NCI-H446 treated with DMSO at 0.1 percent for 48 hours (cell line): ENCODE measurements at places on chromosomes 11 and 22.

- no peak for DNase-seq
Measured at GRCh38 chr22:22865311-22866072, 22.1 kb upstream of the IGLL5 start.

- DNase-seq = no peak
Measured at GRCh38 chr11:113311536-113311935, 2.8 kb upstream of the TTC12 start.

DNA sequence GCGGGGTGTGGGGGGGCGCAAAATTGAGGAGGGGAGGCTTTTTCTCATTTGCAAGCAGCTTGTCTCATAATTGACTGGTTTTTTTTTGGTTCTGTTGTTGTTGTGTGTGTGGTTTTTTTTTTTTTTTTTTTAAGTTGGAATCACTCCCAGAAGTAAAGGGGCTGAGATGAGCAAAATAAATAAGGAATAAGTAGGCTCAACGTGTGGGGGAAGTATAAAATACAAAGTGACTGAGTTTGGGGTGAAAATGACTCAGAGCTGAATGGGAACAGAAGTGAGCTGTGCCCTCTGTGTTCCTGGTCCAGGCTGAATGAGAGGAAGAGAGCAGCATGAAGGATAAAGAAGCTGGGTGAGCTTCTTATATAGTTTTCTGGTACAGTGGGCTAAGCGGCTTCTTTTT is 90.0 kb downstream of the GRIK4 start:
- peak; percentile 51 for DNase-seq

- no peak for DNase-seq
Measured at GRCh38 chr22:37887584-37888378, 18.3 kb upstream of the MICALL1 start.

GRCh38 chr11:44597358-44598012 is 32.0 kb downstream of the CD82 start:
- no peak for DNase-seq

DNA sequence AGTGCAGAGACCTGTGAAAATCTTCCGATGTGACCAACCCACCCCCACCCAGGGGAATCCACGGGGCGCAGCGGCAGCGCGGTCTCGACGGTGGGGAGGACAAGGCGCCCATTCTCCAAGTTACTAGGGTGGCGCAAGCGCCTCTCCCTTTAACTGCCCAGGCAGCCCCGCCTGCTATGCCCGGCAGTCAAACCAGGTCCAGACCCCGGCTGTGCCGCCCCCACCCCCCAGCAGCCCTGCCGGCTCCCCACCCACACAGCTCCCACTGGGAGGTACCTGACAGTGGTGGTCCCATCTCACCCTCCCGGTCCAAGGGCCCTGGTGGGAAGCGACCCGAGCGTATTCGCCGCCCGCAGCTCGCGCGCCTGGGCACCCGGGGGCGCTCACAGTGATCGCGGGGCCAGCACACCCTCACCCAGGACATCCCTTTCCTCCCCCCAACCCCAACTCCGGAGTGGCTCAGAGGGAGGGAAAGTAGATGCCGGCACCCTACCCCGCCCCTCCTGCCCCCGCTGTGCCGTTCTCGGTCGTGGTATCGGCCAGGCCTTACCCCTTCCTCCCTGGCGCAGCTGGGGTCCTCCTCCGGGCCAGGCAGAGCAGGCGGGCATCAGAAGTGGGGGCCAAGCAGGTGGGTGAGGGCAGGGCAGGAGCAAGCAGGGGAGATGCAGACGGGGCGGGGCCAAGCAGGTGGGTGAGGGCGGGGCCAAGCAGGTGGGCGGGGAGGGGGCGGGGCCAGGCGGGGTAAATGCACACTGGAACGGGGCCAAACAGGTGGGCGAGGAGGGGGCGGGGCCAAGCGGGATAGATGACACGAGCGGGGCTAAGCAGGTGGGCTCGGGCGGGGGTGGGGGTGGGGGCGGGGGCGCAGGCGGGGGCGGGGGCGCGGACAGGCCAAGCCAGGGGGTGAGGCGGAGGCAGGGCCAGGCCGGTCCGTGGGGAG is at the start of gene TRPM5:
Gene TRPM5, minus strand, starts transcription at position 634 of the 940 bp plus-strand sequence. CDS start 21,478 bp downstream, outside the sequence.
- no peak for DNase-seq

DNA sequence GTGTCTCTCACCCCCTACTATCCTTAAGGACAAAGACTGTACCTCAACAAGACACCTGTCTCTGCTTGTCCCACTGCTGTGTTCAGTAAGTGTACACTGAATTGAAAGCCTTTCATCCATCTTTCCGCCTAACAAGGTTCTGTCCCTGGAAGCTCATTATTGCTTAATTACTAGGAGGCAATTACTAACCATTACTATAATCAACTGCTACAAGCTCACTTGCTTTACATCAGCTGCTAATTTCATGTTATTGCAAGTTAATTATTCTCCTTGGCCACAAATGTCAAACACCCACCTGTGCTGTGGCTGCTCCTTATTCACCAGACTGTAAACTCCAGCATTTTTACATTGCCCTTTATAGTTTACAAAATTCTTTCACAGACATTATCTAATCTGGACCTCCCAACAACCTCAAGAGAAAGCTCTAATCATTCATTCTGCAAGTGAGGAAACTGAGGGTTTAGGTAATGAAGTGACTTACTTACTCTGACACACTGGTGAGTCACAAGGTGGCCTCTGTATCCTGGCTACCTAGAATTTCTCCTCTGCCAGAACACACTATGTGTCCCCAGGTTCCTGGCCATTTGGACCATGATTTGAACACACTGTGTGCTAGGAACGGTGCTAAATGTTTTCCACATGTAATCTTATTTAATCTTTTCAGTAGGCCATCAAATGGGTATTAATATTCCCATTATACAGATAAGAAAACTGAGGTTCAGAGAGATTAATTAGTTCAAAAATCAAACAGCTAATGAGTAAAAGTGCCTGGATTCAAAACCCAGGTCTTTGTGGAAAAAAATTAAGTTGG is 66.7 kb downstream of the RAB30 start:
- no peak for DNase-seq

- DNase-seq = no peak
Measured at GRCh38 chr11:105298630-105299029, 159.1 kb upstream of the CARD18 start.

DNA sequence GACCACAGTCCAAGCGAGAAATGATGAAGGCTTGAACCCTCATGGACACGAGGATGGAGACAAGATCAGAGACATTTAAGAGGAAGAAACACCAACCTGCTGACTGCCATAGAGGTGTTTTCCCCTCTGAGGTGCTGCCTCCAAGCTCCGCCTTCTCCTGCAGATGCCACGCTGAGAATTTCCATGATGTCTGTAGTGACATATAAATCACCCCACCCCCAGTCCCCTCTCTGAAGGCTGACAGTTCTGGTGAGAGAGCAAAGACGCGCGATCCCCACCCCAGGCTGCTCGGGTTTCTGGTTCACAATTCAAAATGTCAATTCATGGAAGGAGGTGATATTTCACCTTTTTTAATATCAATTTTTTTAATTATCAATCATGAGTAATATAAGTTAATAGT is 28.2 kb downstream of the LRRC32 start:
- no peak for DNase-seq

GRCh38 chr11:65491163-65491465 is 7.7 kb upstream of the MALAT1 start:
- DNase-seq = no peak

- no peak for DNase-seq
Measured at GRCh38 chr22:44459041-44459440, 39.0 kb downstream of the RTL6 start.

DNA sequence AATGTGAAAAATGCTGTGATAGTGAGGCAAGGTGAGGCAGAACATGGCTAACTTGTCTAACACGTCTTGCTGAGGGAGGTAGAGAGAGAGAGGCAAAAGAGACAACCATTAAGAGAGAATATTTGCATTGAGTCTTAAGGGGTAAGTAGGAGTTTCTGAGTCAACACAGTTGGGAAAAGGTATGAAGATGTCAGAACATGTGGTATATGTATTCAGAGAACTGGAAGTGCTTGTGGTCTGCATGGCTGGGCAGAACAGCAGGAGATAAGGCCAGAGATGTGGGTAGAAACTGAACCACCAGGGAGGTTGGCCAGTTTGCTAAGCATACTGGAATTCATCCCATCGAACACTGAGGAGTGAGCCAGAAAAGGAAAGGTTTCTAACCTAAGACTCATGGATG is 25.0 kb upstream of the SLC5A1 start:
- no peak for DNase-seq

DNA sequence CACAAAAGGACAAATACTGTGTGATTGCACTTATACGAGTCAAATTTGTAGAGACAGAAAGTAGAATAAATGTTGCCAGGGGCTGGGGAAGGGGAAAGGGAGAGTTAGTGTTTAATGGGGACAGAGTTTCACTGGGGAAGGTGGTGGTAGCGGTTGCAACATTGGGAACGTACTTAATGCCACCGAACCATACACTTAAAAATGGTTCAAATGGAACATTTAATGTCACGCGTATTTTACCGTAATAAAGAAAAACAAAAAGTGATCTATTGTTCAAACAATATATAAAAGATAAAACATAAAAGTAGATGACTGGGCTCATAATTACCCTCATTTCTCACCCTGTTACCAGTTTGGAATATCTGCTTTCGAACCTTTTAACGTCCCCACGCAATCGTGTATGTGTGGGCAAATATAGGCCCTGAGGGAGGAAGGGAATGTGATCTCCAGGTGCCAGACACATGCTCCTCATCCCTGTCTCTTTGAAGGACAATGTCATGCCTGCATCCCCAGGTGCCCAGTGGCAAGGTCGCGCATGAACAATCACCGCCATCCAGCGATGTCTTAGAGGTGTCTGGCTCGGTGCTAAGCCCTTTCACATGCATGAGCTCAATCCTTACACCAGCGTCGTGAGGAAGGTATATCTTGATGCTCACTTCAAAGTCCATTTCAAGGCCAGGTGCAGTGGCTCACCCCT is 35.3 kb downstream of the LIF start:
- no peak for DNase-seq

DNA sequence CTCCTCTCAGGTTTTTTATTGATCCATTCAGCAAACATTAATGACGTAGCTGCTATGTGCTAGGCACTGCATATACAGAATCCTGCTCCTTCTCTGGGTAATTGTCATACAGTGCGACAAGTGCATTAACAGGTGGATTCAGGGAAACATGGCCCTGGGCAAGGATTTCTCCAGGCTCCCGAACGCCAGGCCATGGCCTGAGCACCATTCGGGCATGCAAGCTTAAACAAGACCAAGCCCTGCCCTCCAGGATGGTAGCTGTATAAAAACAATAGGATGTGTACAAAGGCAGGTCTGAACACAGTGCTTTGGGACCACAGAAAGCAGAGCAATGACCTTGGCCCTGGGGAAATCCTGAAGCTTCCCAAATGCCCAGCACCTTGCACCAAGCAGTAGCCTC is 9.1 kb upstream of the SYT7 start:
- no peak for DNase-seq

DNA sequence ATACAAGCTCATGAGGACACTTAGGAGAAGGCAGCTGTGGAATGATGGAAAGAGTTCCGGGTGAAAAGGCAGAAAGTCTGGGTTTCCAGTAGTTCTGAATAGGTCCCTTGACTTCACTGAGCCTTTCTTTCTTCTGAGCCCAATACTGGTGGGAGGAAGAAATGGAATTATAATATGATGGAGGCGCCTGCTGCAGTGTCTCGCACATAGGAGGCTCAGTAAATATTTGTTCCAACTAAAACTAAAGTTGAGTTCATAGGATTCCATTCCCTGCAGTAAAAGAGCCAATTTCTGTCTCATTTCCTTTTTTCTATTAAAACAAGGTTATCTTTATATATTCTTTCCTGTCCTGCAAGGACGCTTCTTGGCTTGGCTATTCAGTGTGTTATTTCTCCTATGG is 5.2 kb upstream of the CLMP start:
- DNase-seq = no peak

DNA sequence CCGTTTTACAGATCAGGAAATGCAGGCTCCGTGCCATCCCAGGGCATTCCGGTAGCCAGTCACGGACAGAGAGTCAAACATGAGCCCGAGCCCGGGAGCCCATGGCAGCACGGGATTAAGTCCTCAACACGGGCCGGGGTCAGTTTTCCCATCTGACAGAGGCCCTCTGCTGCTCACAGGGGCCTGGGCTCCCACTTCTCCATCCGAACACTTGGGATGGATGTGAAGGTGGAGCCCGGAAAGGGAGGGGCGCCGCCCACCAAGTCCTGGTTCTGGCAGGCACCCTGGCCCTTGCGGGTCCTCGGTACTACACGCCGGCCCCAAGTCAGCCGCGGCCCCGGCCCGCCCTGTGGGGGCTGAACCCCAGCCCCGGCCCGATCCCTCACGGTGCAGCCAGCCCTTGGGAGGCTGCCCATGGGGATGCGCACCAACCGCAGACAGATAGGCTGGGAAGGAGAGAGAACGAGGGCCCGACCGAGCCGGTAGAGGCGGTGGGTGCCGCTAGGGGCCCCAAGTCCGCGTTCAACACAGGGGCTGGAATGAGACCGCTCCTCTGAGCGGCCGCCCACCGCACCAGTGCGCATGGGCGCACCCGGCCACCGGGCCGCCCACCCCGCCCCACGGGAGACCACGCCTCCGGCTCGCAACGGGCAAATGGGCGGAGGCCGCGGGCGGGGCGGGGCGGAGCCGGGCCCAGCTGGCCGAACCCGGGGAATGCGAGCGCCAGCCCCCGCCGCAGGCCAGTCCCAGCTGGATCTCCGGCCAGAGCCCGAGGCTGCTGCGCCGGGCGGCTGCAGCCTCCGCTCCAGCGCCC is at the start of gene CAPN5:
Gene CAPN5, plus strand, starts transcription at position 743 of the 814 bp plus-strand sequence. CDS start 17,916 bp downstream, outside the sequence.
- DNase-seq = peak; percentile 82

- no peak for DNase-seq
Measured at GRCh38 chr11:32332990-32333319, 102.4 kb downstream of the WT1 start.

DNA sequence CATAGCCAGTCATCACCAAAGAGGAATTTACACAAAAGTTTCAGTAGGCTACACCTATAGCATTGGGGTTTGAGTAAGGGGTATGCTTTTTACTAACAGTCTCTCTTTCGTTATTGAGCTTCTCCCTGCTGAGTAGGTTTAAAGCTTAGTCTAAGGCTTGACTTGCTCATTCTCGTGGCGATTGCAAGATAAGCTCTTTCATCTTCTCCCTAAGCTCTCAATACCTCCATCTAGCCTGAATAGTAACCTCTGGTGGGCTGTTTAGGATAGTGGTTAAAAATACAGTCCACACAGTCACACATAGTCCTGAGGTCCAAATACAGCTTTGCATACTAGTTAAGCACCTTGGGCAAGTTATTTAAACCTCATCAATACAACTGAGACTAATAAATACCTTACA is 65.6 kb downstream of the IMMP1L start:
- DNase-seq = no peak
